ENCODE measurements at places on chromosomes 7 and 10. TPM values are rescaled to one million over a fixed set of nuclear protein-coding genes. Genes with fewer than 3 reads are reported as not detected.

- DNase-seq = no peak
These were observed 3.4 kb upstream of the CEP41 start for GRCh38 chr7:130444234-130444633.

DNA sequence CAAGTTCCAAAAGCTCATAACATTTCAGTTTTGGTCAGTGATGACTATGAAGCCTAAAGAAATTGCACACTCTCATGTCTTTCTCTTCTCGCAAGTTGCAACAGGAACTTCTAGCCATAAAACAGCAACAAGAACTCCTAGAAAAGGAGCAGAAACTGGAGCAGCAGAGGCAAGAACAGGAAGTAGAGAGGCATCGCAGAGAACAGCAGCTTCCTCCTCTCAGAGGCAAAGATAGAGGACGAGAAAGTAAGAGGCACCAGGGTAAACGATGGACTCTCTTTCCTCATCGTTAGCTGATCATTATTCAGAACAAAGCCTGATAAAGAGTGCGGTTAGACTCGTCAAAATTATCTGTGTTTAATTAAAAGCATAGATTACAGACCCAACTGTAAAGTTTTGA lies 94.7 kb downstream of the HDAC9 start:
- DNase-seq = no peak

- no peak for DNase-seq
These were observed 427.1 kb downstream of the GALNT17 start for GRCh38 chr7:71558806-71559613.

DNA sequence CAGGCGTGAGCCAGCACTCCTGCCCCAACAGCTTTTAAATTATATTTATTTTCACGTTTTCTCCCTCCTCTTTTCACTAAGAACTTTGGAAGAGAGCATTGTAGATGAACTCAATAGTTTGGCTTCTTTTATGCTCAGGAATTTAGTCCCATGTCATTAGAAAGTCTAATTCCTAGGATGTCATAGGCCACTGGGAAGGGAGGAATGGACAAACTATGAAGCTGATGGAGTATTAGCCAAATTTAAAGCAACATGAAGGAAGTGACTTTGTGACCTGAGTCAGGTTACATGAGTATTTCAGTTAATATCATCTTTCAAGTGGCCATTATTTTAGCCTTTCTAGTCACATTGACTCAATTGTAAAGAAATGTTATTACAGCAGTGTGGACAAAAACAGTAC lies 18.0 kb upstream of the OPN4 start:
- DNase-seq = no peak

The VIPR2 gene
- 0.09 TPM for total RNA-seq

DNA sequence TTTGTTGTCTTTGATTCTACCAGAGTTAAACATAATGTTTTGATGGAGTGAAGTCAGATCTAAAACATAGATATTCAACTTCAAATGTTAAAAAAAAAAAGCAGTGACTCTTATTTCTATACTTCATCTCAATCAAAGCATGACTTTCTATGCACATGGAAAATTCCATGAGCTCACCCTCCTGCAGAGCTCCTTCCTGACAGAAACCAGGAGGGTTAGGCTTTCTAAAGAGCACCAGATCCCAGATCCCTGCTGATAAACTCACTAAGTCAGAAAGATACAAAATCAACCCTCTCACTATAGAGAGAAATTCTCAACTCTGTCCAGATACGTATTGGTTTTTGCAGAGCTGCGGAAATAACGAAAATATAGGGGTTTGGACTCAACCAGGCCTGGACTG lies 122.6 kb downstream of the FAM107B start:
- DNase-seq = no peak

DNA sequence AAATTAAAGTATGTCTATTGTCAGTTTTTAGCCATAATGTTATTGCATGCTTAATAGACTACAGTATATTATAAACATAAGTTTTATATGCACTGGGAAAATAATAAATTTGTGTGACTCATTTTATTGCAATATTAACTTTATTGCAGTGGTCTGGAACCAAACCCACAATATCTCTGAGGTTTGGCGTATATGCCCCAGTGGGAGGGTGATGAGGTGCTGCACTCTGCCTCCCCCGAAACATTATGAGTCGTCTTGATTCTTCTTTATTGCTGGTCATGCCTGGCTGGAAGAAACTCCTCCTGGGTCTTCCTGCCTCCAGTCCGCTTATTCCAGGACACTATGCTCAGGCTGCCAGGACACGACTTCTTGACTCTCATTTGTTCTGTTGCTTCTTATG lies 88.4 kb downstream of the MTPN start:
- DNase-seq = no peak

GRCh38 chr10:4082861-4083260 lies 297.9 kb upstream of the KLF6 start:
- no peak for DNase-seq

GRCh38 chr7:95780665-95781064 lies 8.3 kb downstream of the DYNC1I1 start:
- no peak for DNase-seq

The STK32C gene
- total RNA-seq = 31.4 TPM

GRCh38 chr7:51786284-51786683 lies 469.7 kb upstream of the COBL start:
- DNase-seq = no peak

GRCh38 chr7:74718336-74718735 lies 55.5 kb upstream of the NCF1 start:
- no peak for DNase-seq

The ZNF853 gene
- total RNA-seq = 1.8 TPM

The COL28A1 gene
- not detected for total RNA-seq

DNA sequence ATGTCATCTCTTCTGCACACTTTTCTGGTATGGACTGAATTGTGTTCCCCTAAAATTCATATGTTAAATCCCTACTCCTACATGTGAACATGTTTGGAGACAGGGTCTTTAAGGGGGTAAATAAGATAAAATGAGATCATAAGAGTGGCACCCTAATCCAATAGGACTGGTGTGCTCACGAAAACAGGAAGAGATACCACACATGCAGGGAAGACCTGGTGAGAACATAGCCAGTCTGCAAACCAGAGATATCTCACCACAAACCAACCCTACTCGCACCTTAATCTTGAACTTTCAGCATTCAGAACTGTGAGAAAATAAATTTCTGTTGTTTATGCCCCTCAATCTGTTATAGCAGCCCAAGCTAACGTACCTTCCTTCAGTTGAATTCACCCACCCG lies 51.8 kb downstream of the VWDE start:
- no peak for DNase-seq

- no peak for DNase-seq
These were observed 27.8 kb upstream of the ELMO1 start for GRCh38 chr7:37476428-37476827.

DNA sequence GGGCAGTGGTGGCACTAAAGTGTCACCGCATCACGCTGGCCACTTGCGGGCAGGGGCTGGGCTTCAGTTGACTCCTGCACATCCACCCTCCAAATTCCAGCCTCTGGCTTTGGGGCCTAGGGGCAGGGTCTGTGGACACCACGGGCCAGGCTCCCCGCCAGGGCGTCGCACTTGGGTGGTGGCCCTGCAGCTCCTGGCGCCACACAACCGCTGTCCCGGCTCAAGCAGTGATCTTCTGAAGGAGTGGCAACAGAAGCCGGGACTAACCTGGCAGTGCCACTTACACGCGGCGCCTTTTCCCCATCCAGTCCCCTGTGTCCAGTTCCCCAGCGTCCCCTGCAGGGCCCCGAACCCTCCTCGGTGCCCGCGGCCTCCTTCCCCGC lies 134.3 kb upstream of the ZNF92 start:
- no peak for DNase-seq

The TMEM254 gene
- 12.3 TPM for total RNA-seq

- no peak for DNase-seq
These were observed 93.9 kb downstream of the DNAJB6 start for GRCh38 chr7:157430721-157431120.

The TMEM225B gene
- 2.2 TPM for total RNA-seq

The PAX2 gene
- not detected for total RNA-seq

Data from activated CD8-positive, alpha-beta T cell treated with anti-CD3 and anti-CD28 coated beads for 36 hours (primary cell).